ENCODE measurements at places on chromosomes 16 and 17.

DNA sequence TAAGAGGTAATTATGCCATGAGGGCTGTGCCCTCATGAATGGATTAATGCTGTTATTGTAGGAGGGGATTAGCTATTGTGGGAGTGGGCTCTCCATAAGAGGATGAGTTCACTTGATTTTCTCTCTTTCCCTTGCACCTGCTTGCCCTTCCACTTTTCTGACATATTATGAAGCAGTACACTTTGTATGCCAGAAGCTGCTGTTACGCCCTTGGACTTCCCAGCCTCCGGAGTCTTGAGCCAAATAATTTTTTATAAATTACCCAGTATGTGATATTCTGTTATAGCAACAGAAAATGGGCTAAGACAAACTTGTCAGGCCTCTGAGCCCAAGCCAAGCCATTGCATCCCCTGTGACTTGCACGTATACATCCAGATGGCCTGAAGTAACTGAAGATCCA, 38.4 kb downstream of the PSMD12 start:
- DNase-seq = no peak

GRCh38 chr17:49198211-49198610, 12.2 kb downstream of the GNGT2 start:
- no peak for DNase-seq

DNA sequence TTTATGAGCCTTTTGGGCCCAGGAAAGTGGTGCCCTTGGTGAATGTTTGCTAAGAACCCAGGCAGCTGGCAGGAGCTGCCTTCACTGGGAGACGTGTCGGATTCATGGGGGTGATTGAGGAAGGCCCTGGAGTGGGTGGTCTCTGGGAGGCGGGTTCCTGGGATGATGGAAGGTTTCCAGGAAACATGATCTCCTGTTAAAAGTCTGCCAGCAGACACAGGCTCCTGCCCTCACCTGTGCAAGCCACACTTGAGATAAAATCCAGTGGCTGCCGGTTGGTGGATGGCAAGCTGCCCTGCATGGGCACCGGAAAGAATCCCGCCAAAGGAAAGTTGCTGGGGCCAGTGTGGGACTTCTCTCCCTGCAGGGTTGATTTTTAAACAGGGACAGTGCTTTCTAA, 189.0 kb upstream of the CIBAR2 start:
- no peak for DNase-seq

DNA sequence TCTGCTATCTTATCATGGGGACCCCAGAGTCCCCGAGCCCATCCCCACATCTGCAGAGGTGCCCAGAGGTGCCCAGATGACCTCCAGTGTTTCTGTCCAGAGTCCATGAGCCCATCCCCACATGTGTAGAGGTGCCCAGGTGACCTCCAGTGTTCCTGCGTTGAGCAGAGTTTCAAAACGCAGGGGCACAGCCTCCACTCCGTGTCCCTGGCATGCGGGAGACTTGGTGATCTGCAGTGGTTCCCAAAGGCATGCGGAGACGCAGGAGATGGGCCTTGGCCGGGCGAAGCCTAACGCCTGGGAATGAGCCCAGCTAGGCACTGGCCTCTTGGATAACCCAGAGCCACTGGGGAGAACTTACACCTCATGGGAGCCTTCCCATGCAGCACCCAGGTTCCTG, 41.3 kb downstream of the COX4I1 start:
- peak; percentile 36 for DNase-seq

GRCh38 chr17:11349106-11349505, 108.1 kb downstream of the SHISA6 start:
- no peak for DNase-seq

DNA sequence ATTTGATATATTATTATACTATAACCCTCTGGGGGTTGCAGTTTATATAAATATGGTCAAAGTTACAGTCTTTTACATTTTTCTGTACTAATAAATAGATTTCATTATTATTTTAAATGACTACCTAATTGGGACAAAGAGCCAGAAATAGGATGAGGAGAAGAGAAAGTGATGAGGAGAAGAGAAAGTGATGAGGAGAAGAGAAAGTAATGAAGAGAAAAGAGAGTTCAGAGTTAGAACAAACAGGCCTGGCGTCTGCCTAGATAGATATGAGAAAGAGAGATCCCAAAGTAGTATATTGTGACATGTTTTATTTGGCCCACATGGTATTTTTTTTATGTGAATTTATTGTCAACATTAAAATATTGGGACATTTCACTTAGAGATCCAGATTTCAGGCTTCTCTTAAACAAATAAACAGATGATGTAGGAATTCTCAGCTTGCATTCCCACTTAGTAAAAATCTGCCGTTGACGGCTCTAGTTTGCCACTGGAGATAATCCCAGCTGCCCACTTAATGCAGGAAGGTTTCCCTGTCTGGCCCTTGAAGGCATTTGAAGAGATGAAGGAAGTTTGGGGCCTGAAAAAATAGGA, 210.7 kb downstream of the STX8 start:
- no peak for DNase-seq

- no peak for DNase-seq
These were observed 5.2 kb downstream of the MINK1 start for GRCh38 chr17:4838309-4838785.

DNA sequence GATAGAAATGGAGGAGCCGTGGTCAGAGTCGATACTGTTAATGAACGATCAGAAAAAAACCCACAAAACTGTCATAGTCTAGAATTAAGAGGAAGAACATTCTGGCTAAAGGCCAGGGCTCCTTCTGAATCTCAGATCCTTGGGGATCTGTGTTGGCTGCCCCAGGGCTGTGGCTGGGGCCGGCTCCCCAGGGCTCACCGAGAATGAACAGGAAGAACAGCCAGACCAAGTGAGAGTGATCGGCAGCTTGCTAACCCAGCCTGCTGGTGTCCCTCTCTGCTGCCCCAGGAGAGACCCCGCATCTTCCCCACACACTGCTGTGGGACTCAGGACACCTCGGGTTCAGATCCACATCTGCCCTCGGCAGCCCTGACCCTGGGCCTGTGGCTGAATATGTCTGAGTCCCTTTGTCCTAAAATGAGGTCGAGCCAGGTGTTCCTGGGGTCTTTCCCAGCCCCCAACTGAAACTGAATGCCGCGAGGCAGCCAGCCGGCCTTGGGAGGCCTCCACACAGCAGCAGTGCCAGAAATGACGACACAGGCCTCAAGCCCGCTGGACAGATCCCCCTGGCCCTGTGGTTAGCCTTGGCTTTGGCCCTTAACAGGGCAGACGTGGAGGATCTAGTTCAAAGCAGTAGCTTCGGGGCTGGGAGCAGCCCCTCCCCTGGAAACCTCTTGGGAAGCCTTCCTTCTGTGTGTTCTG, 23.9 kb upstream of the CLEC18A start:
- peak; percentile 89 for DNase-seq

- DNase-seq = no peak
These were observed 5.6 kb upstream of the PGS1 start for GRCh38 chr17:78372841-78373240.

Data from sciatic nerve (tissue), 2 donors.